AG09319 (cell line): ENCODE measurements at places on chromosomes 2 and 18.

- no peak for DNase-seq
Measured at GRCh38 chr2:239035361-239035814, 187.5 kb downstream of the TWIST2 start.

DNA sequence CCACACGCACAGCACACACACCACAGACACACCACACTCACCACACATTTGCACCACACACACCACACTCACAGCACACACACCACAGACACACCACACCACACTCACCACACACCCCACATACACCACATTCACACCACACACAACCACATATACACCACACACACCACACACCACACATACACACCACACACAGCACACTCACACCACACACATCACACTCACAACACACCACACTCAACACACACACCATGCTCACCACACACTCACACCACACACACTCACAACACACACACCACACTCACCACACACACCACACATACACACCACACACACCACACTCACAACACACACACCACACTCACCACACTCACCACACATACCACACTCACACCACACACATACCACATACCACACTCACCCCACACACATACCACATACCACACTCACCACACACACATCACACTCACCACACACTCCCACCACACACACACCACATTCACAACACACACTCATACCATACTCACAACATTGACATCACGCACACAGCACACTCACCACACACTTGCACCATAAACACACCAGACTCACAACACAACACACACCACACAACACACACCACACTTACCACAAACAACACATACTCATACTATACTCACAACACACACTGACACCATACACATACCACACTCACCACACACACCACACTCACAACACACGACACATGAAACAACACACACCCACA lies 60.0 kb downstream of the SDC1 start:
- DNase-seq: no peak

- DNase-seq: no peak
Measured at GRCh38 chr2:67437114-67437513, 40.0 kb downstream of the ETAA1 start.

- DNase-seq: no peak
Measured at GRCh38 chr2:148102641-148103040, 81.8 kb downstream of the MBD5 start.

- no peak for DNase-seq
Measured at GRCh38 chr18:60732143-60732542, 359.6 kb upstream of the MC4R start.

DNA sequence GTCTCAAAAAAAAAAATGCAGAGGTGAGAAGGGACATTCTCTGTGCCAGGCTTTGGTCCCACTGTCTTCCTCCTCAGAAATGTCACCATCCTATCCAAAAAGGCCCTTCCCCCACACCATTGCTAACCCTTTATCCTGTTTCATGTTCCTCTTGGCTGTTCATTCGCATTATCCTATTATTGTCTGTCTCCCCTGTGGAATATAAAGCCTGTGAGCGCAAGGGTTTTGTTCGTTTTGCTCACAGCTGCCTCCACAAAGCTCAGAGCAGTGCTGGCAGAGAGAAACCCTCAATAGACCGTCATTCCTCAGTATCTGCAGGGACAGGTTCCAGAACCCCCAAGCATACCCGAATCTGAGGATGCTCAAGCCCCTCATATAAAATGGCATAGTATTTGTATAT lies 91.8 kb downstream of the LOXHD1 start:
- no peak for DNase-seq

GRCh38 chr2:187541086-187542085 lies 12.8 kb downstream of the TFPI start:
- peak; percentile 52 for DNase-seq

DNA sequence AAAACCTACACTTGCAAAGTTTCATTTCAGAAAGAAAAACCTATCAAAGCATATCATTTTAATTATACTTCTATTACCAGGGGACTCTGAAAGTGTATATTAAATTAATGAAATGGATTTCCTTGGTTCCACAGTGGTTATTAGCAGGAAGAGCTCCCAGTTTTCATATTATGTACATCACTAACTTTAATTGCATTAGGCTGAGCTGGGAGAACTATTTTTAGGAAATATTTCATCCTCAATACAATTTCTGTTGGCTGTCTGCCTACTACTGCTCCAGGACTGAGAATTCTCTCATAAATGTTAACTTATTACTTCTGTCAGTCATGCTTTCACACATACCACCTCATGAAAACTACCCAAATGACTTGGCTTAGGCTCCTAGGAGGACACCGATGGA lies 301.4 kb downstream of the CMPK2 start:
- DNase-seq: no peak

- no peak for DNase-seq
Measured at GRCh38 chr2:229889023-229889422, 32.8 kb downstream of the TRIP12 start.

GRCh38 chr18:59343926-59344325 lies 15.1 kb downstream of the LMAN1 start:
- DNase-seq: no peak

- no peak for DNase-seq
Measured at GRCh38 chr2:10071595-10071994, 8.6 kb downstream of the CYS1 start.

DNA sequence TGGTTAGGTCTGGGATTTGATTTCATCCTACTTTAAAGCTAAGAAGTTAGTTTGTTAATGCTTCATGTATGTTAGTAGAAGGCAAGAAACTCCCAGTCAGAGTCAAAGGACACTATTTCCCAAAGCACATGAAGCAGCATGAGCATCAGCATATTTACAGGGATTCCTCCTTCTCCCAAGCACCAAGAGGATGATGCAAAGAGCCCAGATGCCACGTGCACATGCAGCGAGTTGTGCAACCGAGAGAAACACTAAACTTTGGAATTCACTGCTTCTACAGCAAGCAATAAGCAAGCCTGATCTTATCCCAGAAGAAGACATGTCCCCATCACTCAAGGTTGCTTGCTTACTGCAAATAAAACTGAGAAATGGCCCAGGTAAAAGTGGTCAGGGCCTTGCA lies 32.5 kb downstream of the CPO start:
- peak; percentile 39 for DNase-seq

- no peak for DNase-seq
Measured at GRCh38 chr2:10495311-10495987, 47.3 kb upstream of the ODC1 start.

GRCh38 chr18:37408676-37409265 lies 156.8 kb downstream of the CELF4 start:
- DNase-seq: no peak

DNA sequence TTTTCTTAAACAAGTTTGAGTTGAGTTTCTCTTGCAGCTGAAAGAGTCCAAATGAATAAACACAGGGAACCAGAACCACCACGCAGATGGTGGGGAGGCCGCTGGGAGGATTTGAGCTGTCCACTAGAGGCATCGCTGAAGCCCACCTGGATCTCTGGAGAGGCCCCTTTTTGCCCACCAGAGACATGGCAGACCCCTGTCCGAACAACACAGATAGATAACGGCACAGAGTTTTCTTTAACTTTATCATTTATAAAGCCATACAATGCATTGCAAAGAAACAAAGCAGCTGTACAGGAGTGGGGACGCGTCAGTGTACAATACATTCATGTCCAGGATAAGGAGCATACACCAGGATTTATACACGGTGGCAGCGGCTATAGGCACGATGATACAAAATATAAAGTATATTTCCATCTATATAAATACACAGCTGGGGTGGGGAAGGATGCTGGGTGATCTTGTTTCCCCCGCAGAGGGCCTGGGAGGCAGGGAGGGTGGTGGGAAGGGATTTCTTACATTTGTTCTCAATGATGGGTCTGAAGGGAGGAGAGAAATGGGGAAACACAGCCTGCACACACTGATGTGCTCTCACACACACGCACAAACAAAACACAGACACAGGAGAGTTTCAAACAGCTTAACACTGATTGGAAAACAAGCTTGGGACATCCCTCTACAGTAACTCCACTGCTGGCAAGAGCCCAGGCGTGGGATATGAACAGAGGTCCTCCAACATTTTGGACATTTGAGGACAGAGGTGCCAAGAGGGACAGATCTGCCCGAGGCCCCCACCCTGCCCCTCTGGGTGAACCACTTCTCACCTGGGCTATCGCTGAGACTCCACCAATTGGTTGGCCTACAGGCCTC lies 203.0 kb downstream of the TNS1 start:
- no peak for DNase-seq

DNA sequence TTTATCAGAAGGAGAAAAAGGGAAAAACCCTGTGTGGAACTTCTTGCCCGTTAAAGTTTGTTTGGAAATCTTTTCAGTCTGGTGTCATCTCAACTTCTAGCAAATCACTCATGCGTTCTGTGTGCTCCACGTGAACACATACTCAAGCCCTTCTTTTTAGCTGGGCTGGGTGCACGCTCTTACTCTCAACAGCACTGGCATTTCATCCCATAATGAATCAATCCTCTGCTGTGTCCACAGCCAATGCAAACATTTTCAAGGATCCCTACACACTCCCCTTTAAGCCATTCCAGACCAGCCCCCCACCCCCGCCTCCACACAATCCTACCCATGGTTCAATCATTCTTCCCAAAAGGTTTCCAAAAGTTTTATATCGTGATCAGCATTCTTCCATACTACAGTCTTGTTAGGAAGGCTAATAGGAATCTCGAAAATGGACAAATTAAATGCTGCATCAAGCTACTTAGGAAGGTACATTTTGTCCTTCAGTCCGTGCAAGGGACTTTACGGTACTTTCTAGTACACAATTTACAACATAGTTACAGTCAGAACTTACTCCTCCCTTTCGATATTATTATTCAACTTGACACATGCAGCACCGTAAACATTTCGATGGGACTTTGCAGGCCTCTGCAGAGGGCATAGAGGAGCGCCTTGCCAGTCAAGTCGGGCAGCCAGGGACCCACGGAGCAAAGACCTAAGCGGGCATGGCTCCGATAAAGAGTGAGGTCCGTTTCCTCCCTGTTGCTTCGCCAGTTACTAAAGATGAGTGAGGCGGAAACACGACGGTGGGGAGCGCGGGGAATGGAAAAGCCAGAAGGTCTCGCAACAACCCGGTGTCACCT lies 1.4 kb downstream of the PTGR3 start:
- no peak for DNase-seq

GRCh38 chr2:167689444-167689843 lies 558.0 kb downstream of the STK39 start:
- DNase-seq: no peak

DNA sequence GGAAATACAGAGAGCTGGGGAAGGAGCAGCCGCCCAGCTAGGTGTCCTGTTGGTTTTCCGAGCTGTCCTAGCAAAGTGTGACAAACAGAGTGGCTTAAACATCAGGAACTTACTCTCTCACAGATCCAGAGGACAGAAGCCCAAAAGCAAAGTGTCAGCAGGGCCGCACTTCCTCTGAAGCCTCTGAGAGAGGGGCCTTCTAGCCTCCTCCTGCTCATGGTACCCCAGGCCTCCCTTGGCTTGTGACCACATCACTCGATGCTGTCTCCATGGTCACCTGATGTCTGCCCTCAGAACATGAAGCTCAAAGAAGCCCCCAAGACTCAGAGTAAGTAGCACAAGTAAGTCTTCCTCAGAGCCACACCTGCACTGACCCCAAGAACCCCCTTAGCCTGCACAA lies 650.5 kb upstream of the ID2 start:
- no peak for DNase-seq

GRCh38 chr2:27804146-27804545 lies 32.6 kb downstream of the MRPL33 start:
- no peak for DNase-seq

DNA sequence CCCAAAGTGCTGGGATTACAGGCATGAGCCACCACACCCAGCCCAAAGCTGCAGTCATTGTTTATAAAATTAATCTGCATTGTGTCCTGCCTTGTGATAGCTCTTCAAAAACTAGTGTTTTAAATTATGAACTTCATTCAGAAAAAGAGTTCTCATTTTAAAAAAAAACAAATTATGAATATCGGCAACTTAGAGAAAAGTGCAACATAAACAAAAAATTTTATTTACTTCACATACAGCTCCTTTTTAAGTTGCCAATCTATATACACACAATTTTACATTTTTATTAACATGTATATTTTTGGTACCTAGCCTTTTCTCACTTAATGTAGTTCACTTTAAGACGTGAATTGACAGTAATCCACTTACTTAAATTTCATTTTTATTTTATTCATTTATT lies 46.9 kb downstream of the GEMIN6 start:
- no peak for DNase-seq

GRCh38 chr2:88831071-88831791 lies 139.8 kb downstream of the RPIA start:
- DNase-seq: no peak

DNA sequence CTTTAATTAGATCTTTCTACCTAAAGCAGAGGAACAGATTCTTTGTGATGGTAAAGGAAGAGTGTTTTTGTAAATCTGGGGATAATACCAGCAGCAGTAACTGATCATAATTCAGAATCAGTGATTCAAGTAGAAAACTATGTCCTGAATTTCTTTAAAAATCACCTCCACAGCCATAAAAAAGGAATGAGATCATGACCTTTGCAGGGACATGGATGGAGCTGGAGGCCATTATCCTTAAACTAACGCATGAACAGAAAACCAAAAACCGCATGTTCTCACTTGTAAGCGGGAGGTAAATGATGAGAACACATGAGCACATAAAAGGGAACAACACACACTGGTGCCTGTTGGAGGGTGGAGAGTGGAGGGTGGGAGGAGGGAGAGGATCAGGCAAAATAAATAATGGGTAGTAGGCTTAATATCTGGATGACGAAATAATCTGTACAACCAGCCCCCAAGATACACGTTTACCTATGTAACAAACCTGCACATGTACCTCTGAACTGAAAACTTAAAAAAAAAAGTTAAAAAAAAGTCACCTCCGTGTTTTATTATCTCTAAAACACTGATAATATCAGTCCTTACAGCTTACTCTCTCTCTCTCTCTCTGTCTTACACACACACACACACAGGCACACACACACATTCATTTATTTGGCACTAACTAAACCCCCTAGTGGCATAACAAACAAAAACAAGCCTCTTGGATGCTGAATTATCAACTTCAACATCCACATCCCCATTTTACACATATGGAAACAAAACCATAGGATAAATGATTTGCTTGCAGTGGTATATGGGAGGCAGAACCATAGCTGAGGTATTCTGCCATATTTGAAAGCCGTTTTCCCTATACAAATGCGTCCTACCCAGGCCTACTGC lies 1.4 kb downstream of the TM4SF20 start:
- no peak for DNase-seq

- DNase-seq: no peak
Measured at GRCh38 chr2:177399376-177399775, 6.8 kb downstream of the AGPS start.

GRCh38 chr2:85536479-85536878 lies 2.5 kb upstream of the MAT2A start:
- no peak for DNase-seq
